ENCODE measurements at places on chromosomes 7 and 10. TPM values are rescaled to one million over a fixed set of nuclear protein-coding genes. Genes with fewer than 3 reads are reported as not detected.

DNA sequence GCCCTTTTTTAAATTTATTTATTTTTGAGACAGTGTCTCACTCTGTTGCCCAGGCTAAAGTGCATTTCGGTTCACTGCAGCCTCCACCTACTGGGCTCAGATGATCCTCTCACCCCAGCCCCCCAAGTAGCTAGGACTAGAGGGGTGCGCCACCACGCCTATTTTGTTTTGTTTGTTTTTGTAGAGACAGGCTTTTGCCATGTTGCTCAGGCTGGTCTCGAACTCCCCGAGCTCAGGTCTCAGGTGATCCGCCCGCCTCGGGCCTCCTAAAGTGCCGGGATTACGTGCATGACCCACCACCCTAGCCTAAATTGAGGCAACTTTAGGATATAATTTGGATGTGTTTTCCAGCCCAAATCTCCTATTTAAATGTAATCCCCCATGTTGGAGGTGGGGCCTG lies 805 bp downstream of the ZNF736 start:
- DNase-seq = no peak

DNA sequence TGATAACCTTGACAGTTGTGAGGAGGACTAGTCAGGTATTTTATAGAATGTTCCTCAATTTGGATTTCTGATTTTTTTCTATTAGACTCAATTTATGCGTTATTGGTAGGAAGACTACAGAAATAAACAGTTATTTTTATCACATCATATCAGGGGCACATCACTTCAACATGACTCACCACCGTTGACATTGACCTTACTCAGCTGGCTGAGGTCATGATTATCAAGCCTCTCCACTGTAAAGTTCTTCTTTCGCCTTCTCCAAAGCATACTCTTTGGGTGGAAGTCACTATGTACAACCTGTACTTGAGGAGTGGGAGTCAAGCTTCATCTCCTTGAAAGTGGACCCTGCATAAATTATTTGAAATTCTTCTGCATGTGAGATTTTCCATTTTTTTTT lies 194.3 kb upstream of the IGFBP3 start:
- DNase-seq = no peak

DNA sequence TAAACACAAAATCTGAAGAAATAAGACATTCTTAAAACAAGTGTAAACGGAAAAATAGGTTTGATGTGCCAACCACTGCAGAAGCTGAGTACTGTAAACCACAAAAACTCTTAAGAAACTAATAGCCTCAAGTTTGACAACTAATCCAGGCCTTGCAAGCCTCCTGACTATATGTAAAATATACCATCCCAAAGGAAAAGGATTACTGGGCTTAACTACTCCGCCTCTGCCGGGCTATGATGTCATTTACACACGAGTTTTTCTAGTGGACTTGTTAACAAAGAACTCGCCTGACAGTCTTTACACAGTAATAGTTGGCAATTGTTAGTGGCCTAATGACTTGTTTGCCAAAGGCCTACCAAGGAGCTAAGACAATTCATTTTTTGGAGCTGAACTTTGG lies 2.1 kb downstream of the KIF5B start:
- DNase-seq = no peak

GRCh38 chr7:70014472-70015177 lies 416.4 kb downstream of the AUTS2 start:
- no peak for DNase-seq

DNA sequence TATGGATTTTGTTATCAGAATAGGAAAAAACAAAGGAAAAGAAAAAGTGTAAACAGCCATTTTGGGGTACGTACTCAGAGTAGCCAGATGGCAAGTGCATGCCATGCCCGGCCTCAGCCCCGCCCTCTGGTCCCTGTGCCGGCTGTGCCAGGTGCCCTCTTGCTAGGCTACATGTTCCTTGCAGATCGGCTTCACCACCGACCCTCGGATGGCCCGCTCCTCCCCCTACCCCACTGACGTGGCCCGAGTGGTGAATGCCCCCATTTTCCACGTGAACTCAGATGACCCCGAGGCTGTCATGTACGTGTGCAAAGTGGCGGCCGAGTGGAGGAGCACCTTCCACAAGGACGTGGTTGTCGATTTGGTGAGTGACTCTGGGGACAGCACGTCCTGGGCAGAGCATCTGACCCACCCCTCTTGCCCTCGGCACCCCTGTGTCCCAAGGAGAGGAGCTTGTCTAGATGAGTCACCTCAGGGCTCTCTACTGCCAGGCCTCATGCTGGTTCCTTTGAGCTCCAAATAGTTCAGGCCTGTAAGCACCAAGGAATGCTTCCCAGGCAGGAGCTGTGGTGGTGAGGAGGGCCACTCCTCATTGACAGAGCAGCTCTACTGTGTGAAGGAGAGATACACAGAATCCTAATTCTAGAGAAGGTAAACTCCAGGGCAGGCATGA lies 54.9 kb upstream of the ZMIZ2 start:
- DNase-seq = no peak

DNA sequence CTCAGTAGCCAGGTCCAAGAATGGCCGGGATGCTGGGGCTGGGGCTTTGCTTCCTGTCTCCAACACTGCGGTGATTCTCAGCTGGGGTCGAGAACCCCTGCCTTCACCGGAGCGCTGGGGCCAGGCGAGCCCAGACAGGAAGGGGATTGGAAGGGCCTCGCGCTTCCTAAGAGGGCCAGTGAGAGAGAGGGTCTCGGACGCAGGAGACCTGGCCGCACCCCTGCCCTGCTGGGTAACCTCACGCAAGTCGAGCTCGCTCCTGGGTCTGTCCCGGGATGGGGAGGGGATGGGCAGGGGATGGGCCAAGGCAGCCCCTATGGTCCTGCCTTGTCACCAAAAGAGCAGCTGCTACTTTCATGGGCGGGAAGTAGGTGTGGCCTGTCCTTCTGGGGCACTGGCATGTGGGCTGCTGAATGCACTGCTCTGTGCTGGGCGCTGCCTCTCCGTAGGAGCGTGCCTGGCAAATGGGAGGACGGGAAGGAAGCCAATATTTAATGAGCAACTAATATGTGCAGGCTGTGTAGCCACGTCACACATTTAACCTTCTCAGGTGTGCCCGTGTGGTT lies 20.0 kb downstream of the KCNK18 start:
- no peak for DNase-seq

The TEX36 gene
- total RNA-seq = not detected

The SLC16A9 gene
- total RNA-seq = 9.2 TPM

The CYP3A7 gene
- total RNA-seq = 0.21 TPM
